Uterus (tissue), 4 donors: ENCODE measurements at places on chromosomes 11 and 22. TPM values are rescaled to one million over a fixed set of nuclear protein-coding genes. Genes with fewer than 3 reads are reported as not detected.

Gene SHISAL1
- total RNA-seq: 4.7 TPM

Gene OR5P2
- not detected for total RNA-seq

Gene ACR
- total RNA-seq: 7.9 TPM

Gene OR51B5
- 2.9 TPM for total RNA-seq

Gene VEGFB
- total RNA-seq: 120 TPM

Gene FGF3
- total RNA-seq: not detected

- no peaks in the 10 kb centered on the region for H3K4me1 ChIP-seq
- DNase-seq: no peak
- no peaks in the 10 kb centered on the region for H3K36me3 ChIP-seq
- H3K4me3 ChIP-seq: no peak overlapping the region
- H3K27me3 ChIP-seq: no peaks in the 10 kb centered on the region
- H3K27ac ChIP-seq: no peak overlapping the region
Observed at GRCh38 chr11:7168741-7168990, 79.9 kb downstream of the RBMXL2 start.

- H3K27ac ChIP-seq: no peak overlapping the region
- no peak for DNase-seq
- no peaks in the 10 kb centered on the region for H3K36me3 ChIP-seq
- no peaks in the 10 kb centered on the region for H3K27me3 ChIP-seq
Observed at GRCh38 chr22:24483976-24484545, 11.1 kb upstream of the UPB1 start.

DNA sequence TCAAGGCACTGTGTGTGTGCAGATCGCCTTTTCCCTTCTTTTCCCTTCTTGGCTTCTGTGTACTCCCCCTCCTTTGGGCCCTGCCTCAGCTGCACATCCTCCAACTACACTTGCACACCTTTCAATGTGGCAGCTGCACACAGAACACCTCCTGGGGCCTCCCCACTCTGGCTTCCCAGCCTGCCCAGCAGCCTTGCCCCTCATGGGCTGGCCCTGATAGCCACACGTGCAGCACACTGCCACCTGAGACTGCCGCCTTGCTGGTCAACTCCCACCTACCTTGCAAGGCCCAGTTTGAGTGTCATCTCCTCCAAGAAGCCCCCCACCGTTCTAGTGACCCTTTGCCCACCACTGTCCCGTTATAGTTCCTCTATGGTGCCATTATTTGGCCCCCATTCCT is 77.3 kb upstream of the ARFGAP3 start:
- no peak for DNase-seq
- H3K4me3 ChIP-seq: no peak overlapping the region
- H3K4me1 ChIP-seq: peaks cover 21% of the 10 kb centered on the region
- H3K27ac ChIP-seq: peak overlapping the region; percentile 90
- H3K36me3 ChIP-seq: no peaks in the 10 kb centered on the region
- no peaks in the 10 kb centered on the region for H3K27me3 ChIP-seq

- no peaks in the 10 kb centered on the region for H3K27me3 ChIP-seq
- H3K4me3 ChIP-seq: peak overlapping the region; percentile 94
- no peaks in the 10 kb centered on the region for H3K36me3 ChIP-seq
- DNase-seq: no peak
- peak overlapping the region; percentile 95 for H3K27ac ChIP-seq
- H3K4me1 ChIP-seq: peaks cover 13% of the 10 kb centered on the region
Observed at GRCh38 chr11:66346476-66347424, 679 bp downstream of the B4GAT1 start.

- H3K27ac ChIP-seq: no peak overlapping the region
- H3K36me3 ChIP-seq: no peaks in the 10 kb centered on the region
- no peak overlapping the region for H3K4me3 ChIP-seq
- DNase-seq: no peak
- H3K4me1 ChIP-seq: no peaks in the 10 kb centered on the region
- H3K27me3 ChIP-seq: no peaks in the 10 kb centered on the region
Observed at GRCh38 chr22:23485490-23485889, 94.6 kb downstream of the IGLL1 start.

DNA sequence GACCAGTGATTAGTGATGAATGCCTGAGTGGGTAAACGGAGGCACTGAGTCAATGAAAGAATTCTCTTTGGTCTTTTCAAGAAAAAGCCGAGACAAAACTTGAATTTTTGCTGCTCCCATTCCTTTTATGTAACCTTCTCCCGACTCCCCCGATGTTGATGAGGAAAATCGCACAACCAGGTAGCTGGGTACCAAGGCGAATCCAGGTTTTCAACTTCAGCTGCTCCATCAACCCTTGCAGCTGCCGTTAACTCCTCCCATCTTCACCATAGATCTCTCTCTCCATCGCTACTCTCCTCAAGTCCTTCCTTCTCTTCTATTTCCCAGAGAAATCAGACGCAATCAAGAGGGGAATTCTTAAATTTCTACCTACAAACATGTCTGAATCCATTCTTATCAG is 611 bp upstream of the USP2 start:
- peak overlapping the region; percentile 41 for H3K4me3 ChIP-seq
- no peaks in the 10 kb centered on the region for H3K27me3 ChIP-seq
- H3K36me3 ChIP-seq: no peaks in the 10 kb centered on the region
- H3K27ac ChIP-seq: peak overlapping the region; percentile 75
- no peaks in the 10 kb centered on the region for H3K4me1 ChIP-seq

DNA sequence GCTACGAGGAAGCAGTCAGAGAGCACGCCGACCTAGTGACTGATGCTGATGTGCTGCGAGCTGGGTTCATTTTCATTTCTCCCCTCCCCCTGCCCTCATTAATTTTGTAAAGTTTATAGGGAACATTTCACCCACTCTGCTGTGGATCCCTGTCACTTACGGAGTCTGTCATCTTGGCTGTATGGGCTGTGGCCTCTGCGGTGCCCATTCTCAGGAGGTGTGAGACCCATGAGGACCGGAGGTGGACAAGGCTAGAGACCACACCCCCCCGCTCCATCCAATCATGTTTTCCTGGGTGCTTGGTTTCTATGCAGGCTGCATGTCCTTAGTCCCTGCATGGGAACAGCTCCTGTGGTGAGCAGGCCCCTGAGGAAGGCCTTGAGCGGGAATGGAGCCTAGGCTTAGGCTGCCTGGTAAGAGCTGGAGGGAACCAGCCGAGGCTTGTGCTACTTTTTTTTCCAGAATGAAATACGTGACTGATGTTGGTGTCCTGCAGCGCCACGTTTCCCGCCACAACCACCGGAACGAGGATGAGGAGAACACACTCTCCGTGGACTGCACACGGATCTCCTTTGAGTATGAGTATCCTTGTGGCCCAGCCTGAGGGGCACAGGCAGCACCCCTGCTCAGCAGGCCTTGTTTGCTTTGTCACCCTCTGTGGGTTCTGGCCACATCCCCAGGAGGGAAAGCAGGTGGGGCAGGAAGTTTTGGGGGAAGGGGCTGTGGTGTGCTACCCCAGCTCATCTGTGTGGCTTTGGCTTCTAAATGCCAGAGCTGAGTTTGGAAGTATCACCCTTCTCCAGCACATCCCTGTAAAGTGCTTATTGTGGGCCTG is 19.1 kb downstream of the CLDN5 start:
- H3K4me3 ChIP-seq: no peak overlapping the region
- no peak overlapping the region for H3K27ac ChIP-seq
- H3K27me3 ChIP-seq: no peaks in the 10 kb centered on the region
- no peak for DNase-seq

DNA sequence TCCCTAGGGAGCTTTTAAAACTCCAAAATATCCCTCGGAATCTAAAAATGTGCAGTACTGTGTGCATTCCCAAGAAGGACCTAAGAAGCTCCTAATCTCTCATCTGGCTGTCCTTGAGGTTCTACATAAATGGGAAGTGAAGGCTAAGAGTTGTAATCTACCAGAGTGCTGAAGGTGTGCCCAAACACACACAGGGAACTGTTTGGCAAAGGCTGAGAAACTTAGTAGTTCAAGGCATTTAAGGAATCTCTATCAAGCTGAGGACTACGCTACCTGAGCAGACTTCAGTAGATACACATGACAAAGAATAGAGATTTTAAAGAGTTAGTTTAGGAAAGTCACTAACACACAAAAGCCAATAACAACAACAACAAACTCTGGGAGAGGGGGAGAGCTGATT is 71.1 kb downstream of the TTC28 start:
- no peak for DNase-seq
- no peaks in the 10 kb centered on the region for H3K27me3 ChIP-seq
- no peak overlapping the region for H3K4me3 ChIP-seq
- peak overlapping the region; percentile 62 for H3K27ac ChIP-seq
- no peaks in the 10 kb centered on the region for H3K36me3 ChIP-seq
- H3K4me1 ChIP-seq: no peaks in the 10 kb centered on the region

DNA sequence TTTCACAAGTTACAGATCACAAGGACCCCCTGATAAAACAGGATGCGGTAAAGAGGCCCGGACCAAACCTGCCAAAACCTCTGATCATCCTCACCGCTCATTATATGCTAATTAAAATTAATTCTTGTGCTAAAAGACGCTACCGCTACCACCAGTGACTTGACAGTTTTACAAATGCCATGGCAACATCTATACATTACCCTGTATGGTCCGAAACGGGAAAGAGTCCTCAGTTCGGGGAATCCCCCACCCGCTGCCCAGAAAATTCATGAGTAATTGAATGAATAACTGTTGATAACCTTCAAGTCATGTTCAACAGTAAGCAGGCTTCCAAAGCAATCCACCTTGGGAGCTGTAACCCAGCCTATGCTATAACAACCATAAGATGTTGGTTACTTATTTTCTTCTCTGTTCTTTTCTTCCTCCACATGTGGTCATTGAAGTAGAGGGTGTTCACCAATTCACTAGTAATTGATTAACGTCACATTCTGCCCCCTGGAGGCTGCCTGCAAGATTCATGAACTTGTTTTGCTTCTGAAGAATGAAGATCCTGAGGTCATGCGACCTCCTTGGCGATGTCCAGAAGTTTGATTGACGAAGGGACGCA is 20.6 kb downstream of the APOBEC3H start:
- no peak overlapping the region for H3K27ac ChIP-seq
- no peaks in the 10 kb centered on the region for H3K36me3 ChIP-seq
- no peak for DNase-seq
- no peak overlapping the region for H3K4me3 ChIP-seq
- H3K27me3 ChIP-seq: peaks cover 5% of the 10 kb centered on the region
- no peaks in the 10 kb centered on the region for H3K4me1 ChIP-seq

DNA sequence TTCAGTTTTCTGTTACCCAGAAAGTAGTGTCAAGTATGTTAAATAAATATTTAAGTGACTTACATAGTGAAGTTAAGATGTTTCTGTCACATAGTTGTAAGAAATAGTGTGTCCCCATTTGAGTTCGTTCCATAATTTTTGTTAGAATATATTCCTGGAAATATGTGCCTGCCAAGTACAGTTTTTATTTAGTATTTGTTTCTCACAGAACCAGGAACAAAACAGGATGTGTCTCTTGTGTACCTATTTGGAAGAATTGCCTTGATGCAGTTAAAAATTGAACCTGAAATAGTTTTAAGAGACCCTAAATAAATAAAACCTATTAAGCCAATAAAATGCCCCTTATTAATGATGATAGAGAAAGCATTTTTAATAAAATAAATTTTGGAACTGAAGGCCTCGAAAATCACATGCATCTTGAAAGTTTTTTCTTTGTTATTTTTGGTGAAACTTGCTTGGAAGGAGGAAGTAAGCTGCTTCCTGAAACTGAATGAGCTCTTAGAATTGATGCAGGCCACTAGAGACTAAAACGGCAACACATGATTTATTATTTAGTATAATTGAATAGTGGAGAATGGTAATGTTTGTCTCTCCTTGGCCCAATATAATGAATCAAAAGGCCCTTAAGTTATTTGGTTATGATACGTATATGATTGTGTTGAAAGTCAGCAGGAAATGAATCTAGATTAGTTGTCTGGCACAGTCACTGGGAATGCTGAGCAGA is 55.9 kb downstream of the SWAP70 start:
- no peaks in the 10 kb centered on the region for H3K4me1 ChIP-seq
- no peaks in the 10 kb centered on the region for H3K36me3 ChIP-seq
- no peak for DNase-seq
- H3K4me3 ChIP-seq: no peak overlapping the region
- H3K27ac ChIP-seq: peak overlapping the region; percentile 80

DNA sequence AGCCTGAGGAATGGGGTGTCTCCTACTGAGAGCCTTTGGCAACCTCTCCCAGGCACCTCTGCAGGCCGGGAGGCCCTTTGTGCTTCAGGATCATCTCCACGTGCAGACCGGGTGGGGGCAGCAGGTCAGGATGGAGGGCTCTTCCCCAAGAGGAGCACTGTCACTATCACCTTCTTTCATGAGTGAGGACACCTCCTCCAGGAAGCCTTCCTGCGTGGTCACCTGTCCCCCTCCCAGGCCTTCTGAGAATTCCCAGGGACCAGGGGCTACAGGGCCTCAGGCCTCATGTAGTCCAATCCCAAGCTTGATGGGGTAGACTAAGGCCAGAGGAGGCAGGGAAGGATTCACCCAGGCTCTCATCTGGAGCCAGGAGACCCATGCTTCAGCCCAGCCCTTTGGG is 57.6 kb downstream of the PDE2A start:
- no peaks in the 10 kb centered on the region for H3K36me3 ChIP-seq
- peak overlapping the region; percentile 66 for H3K27ac ChIP-seq
- no peak overlapping the region for H3K4me3 ChIP-seq

GRCh38 chr22:38788846-38789245 is 5.1 kb downstream of the DNAL4 start:
- no peaks in the 10 kb centered on the region for H3K27me3 ChIP-seq
- peak overlapping the region; percentile 58 for H3K27ac ChIP-seq
- DNase-seq: no peak
- peaks cover 8% of the 10 kb centered on the region for H3K4me1 ChIP-seq
- no peaks in the 10 kb centered on the region for H3K36me3 ChIP-seq

DNA sequence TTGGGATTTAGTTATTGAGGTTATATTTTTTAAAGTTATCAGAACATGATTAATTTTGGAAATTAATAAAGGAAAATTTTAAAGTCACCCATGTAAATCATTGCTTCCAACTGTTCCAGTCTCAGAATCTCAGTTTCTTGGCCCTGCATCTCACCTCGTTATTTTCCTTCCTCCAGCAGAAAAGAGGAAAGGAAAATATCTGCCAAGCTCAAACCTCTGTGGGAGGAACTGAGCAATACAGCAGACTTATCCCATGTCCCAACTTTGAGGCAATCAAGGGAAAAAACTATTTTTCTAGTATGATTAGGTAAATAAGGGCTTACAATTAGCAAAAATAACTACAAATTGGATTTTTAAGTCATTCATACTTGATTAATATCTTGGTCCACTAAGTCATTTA is 30.1 kb downstream of the ELMOD1 start:
- H3K27me3 ChIP-seq: no peaks in the 10 kb centered on the region
- H3K4me3 ChIP-seq: no peak overlapping the region
- DNase-seq: no peak
- H3K4me1 ChIP-seq: no peaks in the 10 kb centered on the region
- H3K27ac ChIP-seq: no peak overlapping the region

DNA sequence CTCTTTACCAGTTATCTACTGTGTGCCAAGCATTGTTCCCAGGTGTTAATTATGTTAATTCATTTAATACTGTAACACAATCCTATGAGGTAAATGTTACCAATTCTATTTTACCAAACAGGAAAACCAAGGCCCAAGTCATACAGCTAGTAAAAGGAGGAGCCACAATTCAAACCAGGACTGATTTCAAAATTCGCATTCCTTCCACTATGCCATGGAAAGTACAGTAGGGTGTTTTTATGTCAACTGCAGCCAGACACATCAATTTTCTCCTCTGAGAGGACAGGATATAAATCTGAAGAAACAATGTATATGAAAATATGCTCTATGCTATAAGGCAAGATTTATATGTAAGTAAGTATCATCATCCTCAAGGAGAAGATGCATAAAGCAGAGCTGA is 104.3 kb downstream of the RPL27A start:
- no peaks in the 10 kb centered on the region for H3K27me3 ChIP-seq
- peaks cover 20% of the 10 kb centered on the region for H3K4me1 ChIP-seq
- no peak overlapping the region for H3K4me3 ChIP-seq
- H3K36me3 ChIP-seq: no peaks in the 10 kb centered on the region
- peak overlapping the region; percentile 74 for H3K27ac ChIP-seq

GRCh38 chr11:73750228-73750627 is 10.6 kb downstream of the RAB6A start:
- DNase-seq: no peak
- no peak overlapping the region for H3K27ac ChIP-seq
- H3K36me3 ChIP-seq: no peaks in the 10 kb centered on the region
- no peaks in the 10 kb centered on the region for H3K27me3 ChIP-seq
- H3K4me1 ChIP-seq: no peaks in the 10 kb centered on the region
- no peak overlapping the region for H3K4me3 ChIP-seq
